ENCODE measurements at places on chromosomes 4 and X.

- no peak for DNase-seq
Observed at GRCh38 chr4:182918791-182919302, 1.7 kb upstream of the DCTD start.

DNA sequence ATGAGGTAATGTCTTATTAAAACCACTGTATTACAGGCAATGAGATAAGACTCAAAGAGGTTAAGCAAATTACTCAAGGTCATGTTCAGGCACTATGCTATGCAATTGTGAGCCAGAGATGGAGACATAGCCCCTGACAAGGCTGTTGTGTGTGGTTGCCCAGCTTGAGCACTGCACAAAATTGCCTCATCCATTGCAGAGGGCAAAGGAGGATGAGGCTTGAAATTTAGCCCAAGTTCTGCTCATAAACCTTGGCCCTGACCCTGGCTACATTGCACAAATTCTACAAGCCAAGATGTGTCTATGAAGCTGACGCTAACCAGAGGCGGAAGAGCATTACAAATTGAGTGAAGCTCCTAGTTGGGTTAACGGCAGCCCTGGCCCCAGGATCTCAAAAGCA is 65.6 kb upstream of the PGM2 start:
- no peak for DNase-seq

DNA sequence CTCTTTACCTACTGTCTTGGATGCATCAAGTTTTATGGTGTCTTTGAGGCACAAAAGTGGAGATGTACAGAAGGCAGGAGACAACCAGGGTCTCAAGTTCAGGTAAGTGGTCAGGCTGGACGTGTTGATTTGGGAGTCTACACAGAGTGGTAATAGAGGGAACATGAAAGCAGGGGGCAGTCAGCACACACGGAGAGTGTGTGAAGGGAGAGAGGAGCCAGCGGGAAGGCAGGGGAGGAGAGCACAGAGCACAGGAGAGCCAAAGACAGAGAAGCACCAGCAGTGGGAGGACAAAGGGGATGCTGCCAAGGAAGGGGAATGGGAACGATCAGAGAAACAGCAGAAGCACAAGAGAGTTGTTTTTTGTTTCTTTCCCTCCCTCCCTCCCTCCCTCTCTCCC is 32.9 kb downstream of the TMEM150C start:
- DNase-seq: no peak

GRCh38 chrX:54492340-54492739 is 3.7 kb downstream of the FGD1 start:
- DNase-seq: no peak

DNA sequence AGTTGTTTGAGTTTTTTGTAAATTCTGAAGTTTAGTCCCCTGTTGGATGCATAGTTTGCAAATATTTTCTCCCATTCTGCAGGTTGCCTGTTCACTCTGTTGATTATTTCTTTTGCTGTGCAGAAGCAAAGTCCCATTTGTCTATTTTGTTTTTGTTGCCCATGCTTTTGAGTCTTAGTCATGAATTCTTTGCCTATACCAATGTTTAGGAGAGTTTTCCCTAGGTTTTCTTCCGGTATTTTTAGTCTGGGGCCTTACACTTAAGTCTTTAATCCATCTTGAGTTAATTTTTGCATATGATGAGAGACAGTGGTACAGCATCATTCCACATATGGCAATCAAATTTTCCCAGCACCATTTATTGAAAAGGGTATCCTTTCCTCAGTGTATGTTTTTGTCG is 405.8 kb upstream of the RPS6KA3 start:
- DNase-seq: no peak

- no peak for DNase-seq
Observed at GRCh38 chr4:123443401-123444289, 47.0 kb downstream of the SPRY1 start.

DNA sequence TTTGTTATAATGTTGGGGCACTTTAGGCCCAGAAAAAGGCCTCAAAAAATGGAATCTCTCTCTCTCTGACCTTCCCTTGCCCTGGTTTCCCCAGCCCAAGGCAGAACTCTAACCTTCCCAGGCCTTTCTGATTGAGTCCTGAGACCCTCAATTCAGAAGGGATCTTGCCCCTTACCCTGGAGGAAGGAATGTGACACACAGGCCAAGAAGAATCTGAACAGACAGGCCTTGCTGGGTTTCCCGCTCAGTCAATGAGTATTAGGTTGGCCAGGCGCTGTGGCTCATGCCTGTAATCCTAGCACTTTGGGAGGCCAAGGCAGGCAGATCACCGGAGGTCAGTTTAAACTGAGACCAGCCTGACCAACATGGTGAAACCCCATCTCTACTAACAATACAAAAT is 27.6 kb downstream of the ELOVL6 start:
- no peak for DNase-seq

DNA sequence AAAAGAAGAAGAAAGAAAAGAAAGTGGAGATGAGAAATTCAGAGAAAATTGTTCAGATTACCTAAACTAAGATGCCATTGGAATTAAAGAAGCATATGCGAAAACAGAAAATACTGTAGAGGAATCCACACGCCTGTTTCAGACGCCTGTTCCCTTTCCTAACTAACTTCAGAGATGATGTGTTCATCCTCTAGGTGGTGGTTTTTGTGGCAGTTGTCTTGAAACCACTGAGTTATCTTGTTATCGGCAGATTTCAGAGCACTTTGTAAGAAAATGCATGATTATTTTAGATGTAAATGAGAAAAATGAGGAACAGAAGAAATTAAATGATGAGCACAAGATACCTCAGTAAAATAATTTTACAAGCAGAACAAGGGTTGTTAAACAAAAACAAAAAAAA is 48.3 kb downstream of the FUNDC1 start:
- DNase-seq: no peak

- no peak for DNase-seq
Observed at GRCh38 chrX:12412561-12412960, 274.3 kb downstream of the FRMPD4 start.

GRCh38 chr4:165191814-165192499 is 15.4 kb upstream of the KLHL2 start:
- no peak for DNase-seq

GRCh38 chr4:5018603-5019002 is 655 bp downstream of the CYTL1 start:
- DNase-seq: no peak

DNA sequence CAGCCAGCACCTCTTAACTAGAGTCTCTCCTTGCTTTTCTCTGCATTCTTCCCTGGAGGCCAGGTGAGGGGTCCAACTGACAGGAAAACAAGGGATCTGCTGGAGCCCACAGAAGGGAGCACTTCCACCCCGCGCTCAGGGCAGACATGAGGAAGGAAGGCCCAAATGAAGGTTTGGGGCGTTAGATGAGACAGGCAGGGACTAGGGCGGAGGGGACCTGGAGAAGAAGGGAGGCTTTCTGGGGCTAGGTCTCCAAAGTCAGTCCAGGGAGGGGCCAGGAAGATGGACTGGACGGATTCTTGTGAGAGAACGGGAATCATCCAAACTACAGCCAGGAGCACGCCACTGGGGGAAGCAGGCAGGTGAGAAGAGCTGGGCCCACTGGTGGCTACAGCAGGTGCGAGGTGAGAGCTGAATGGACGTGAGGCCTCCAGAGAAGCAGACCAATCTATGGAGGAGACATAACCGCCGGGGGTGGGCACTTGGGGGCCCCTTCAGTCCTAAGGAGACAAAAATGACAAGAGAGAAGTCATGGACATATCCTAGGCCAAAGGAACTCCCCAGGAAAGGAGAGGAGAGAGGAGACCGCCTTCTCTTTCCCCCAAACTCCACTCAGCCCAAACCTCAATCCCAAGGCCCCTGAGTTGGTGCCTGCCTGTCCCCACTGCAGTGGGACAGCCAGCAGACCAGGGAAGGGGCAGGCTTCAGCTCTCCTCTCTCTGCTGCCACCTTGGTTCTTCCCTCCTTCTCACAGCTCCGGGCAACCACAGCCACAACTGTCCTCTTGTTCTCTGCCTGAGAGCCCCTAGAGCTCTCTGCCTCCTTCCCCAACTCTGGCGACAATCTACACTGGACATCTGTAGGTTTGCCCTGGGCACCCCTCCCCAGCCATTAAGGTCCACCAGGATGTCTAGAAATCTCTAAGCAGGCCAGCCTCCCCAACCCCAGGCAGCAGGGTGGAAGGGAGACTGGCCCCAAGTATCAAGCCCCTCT is 7.0 kb downstream of the APLN start:
- DNase-seq: no peak

GRCh38 chr4:61425315-61425714 is 225.2 kb downstream of the ADGRL3 start:
- no peak for DNase-seq

DNA sequence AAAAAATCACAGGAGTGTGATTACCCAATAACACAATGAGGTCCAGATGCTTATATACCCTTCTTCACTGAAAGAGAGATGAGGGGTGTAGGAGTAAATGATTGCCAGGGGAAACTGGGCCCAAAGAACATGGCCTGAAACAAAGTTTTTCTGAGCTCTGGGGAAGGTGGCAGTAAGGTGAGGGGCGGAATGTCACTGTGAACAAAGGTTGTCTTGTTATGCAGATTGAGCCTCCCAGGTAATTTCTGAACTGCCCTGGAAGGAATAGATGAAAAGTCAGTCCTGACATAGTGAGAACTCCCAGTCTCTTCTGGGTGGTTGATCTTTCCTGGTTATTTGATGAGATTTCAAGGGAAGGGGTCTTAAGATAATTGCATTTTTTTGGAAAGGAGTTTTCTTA is 2.5 kb upstream of the TMEM47 start:
- no peak for DNase-seq

DNA sequence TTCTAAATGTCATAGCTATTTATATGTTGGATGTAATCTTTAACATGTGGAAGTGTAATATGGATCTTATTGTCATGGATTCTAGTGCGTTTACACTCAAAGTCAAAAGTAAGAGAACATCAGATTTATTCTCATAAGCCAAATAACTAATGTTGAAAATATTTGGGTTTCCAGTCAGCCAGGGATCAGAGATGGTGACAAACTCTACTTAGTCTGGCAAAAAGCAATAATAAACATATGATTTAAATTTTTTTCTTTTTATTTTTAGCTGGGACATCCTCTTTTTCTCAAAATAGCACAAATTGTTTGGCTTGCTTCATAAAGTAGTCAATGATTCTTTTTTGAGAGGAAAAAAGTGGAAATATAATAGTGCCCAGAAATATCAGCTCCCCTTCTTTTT is 392.3 kb downstream of the ARHGAP24 start:
- DNase-seq: no peak

- no peak for DNase-seq
Observed at GRCh38 chrX:40998123-40998522, 87.1 kb upstream of the USP9X start.

DNA sequence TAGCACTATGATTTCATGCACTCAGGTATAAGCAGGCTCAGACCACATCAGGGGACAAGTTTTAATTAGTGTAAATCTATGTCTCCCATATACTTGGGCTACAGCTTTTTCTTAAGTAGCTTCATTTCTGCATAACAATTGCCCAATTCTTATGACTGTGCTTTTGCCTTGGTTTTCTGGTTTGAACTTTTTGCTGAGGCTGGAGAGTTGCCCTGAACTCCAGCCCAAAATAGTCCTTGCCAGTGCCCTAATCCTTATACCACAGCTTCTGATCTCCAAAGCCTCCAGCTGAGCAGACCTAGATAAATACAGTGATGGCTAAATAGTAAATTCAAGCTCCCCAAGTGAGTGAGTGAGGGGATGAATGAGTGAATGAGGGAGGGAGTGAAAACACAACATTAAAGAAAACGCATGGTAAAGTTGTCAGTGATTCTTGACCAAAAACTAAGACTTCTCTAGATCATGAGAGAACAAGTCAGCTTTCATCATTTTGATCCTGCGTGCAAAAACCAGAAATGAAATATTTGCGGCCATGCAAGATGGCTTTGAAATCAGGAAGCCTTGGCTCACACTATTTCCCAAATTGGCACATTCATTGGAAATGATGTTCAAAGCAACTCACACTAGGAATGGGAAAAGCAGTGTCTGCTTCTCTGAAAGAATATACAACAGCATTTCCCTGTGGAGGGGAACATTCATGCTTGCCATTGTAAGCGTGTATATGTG is 437.1 kb upstream of the CTSO start:
- no peak for DNase-seq

DNA sequence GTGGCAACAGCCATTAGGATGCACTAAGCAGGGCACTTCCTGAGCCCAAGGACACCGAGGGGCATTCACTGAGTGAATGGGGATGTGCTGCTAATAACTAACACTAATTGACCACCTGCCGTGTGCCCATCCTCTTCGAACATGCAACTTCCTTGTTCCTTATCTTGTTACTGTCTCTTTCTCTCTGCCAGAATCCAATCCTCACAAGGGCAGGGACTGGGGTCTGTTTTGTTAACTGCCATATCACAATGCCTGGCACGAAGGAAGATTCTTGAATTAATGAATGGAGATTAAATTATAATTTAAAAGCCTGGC is 1.3 kb downstream of the ERAS start:
- no peak for DNase-seq

DNA sequence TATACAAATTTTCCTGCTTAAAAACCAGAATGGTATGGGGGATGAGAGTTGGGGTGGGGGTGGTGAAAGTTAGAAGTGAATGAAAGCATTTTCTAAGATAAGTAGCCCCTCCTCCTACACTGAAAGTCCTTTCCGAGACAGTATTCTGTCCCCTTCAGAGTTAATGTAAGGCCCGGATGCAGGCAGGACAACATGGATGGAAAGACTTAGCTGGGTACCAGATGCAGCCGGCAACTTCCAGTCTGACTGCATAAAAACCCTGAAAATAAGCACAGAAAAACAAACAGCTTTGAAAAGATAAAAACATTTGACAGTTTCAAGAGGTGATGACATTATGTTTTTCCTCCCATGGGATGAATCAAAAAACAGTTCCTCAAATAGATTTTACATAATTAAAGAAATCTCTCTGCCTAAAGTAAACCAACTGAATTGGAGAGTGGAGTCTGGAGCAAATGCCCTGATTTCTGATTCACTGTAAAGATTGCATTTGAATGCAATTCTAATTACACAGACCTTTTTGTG is 196.3 kb downstream of the GPAT3 start:
- no peak for DNase-seq

DNA sequence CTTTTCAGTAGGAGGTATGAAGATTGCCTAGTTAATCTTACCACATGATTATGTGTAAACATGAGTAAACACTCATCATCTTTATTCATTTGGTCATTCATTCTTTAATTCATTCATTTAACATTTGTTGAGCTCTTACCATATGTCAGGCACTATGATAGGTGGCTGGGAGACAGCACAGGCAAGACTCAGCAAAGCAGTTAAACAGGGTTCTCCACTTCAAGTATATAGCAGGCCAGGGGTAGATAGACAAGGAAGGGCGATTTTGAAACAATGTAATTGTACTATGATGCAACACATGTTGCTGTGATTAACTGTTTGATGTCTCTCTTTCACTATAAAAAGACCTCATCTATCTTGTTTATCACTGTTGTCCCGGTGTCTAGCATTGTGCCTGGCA is 84.3 kb upstream of the GPR101 start:
- no peak for DNase-seq

DNA sequence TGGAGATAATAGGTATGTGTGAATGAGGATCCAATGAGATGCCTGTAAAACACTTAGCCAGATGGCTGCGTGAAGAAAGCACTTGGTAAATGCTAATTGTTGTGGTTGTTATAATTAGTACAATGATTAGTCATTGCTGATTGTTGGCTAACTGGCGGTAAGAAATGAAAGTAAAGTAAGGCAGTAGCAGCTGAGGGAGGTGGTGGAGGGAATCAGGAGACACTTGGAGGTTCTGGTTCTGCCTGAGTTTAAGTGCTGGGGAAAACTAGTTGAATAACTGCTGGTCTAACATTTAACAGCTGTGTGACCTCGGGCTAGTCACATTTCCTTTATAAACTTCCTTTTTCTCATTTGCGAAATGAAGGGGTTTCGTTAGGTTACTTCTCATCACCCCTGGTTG is 30.9 kb downstream of the CD38 start:
- DNase-seq: no peak

- no peak for DNase-seq
Observed at GRCh38 chr4:28444886-28445496, 1584.3 kb downstream of the STIM2 start.
